ENCODE measurements at places on chromosomes 16 and 17.
A peak's percentile ranks its signal among the peaks of the same experiment; 100 is the strongest.

GRCh38 chr17:44389723-44390202 is 314 bp upstream of the ITGA2B start:
- DNase-seq = no peak

GRCh38 chr17:43070257-43070656 is 45.2 kb downstream of the RND2 start:
- DNase-seq = no peak

DNA sequence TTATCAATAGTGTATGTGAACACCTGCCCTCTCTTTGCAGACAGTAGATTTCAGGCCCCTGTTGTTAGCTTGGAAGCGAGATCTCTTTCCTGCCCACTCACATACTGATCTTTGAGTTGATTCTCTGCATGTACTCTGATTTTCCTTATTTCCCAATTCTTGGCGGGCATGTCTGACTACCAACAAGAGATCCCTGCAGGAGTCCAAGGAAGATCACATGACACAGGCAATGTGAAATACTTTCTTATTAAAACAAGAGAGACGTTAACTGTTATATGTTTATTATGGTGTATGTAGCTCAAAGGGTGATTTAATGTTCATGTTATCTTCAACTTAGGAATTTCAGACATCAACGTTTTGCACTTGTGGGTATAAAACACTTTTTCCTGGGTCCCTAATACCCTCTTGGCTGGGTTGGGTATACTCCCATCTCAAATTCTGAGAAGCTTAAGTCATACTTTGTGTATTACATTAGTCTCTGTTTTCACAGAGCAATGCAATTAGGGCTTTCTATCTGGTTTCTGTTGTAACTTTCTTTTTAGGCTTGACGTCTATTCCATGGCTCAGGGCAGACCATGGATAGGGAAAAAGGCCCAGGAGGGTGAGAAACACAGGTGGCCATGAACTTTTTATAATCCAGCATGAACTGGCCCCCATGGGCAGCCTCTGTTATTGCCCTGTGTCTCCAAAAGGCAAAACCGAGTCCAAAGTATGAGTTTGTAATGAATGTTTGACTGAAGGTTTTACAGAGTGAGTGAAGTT is 32.2 kb downstream of the HSD17B2 start:
- no peak for DNase-seq

DNA sequence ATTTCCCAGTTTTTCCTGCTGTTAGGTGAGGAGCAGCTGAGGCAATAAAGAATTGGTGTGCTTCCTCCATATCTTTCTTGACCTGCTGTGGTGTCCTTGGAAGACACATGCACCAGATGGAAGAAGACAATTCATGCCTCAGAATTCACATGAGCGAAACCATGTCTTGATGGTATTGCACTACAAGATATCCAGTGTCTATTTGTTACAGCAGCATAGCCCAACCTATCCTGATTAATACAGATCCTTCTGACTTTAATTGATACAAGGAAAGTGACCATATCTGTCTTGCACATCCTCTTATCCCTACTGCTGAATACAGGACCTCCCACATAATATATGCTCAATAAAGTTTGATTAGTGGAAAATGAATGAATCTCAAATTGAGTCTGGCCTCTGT is 9.1 kb upstream of the TOX3 start:
- no peak for DNase-seq

DNA sequence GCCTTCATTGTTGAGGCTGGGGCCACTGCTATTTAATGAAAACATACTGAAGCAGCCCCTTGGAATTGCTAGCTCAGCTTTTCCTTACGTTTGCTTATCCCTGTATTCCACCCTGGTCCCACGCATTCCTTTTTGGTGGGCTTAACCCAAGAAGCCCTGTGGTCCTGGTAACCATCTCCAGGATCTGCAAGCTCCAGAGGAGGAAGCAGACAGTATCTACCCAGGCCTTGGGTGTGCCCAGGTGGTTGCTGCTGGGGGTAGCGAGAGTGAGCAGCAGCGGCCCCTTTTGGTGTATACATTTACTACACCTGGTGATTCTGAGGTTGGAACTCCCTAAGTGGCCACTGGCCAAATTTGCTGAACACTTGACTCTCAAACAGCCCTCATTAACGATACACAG is 97.7 kb downstream of the CBLN1 start:
- no peak for DNase-seq

- DNase-seq = no peak
These were observed 333.7 kb upstream of the HSBP1 start for GRCh38 chr16:83473926-83474650.

- no peak for DNase-seq
These were observed 3.0 kb downstream of the ALDH3A1 start for GRCh38 chr17:19744922-19745757.

DNA sequence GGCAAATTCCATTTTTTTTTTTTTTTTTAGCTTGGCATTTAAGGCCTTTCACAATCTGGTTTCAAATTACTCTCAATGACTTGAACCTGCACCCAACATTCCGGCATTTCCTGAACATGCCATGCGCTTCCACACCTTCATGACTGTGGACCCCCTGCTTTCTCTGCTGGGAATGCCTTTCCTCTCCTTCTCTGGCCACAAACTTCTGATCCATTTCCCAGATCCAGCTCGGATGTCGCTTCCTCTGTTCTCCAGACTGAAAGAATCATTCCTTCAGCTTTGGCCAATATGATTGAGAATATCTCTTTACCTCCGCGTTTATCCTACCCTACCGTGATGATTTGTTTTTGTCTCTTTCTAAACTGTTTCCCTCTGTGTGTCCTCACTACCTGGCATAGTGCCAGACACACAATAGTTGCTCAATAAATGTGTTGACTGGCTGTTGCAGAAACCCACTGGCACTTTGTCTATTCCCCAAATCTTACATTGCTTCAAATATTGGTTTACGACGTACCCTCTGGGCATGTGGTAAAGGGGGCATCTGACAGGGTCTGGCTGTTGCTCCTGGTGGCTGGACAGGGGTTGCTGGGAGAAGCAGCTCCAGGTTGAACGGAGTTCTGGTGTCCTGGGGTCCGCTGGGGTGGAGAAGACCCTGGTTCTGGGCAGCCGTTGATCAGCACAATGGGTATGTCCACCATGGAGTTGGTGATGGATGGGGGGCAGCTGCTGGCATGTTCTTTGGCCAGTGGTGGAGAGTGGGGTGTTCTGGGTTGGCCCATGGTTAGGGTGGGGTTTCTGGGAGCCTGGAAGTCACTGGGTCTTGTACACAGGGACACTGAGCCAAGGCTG is 14.7 kb downstream of the TNS4 start:
- peak; percentile 58 for DNase-seq

DNA sequence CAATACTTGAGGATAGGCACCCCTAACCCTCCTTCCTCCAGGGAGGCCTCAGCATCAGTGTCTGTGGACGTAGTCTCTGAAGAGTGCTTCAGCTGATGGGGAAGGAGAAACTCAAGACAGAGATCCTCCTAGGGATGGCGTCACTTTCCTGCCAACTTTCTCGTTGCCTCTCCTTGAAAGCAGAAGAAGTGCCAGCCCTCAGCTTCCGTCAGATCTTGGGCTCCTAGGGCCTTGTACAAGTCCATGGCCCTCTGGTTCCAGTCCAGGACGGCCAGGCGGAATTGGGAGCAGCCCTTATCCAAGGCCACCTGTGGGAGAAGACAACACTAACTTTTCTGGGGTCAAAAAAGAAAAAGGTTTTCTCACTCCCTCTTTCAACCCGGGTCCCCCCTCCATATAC is 1.3 kb downstream of the SAT2 start:
- DNase-seq = no peak

- no peak for DNase-seq
These were observed 465.0 kb upstream of the MAF start for GRCh38 chr16:80065541-80065940.

DNA sequence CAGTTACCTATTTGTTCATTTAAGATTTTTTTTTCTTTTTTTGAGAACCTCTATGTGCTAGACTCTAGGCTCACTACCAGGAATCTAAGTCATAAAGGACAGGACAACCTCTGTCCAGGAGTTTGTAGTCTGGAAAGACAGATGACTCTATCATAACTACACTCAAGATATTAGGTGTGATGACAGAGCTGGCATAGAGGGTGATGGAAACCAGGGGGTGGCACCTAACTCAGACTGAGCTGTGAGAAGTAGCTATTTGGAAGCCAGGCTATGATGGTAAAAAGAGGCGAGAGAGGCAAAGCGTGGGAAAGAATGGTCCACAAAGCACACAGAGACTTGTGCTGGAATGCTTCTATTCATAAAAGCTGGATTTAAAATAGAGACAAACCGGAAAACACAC is 372.3 kb downstream of the SEC14L1 start:
- no peak for DNase-seq

DNA sequence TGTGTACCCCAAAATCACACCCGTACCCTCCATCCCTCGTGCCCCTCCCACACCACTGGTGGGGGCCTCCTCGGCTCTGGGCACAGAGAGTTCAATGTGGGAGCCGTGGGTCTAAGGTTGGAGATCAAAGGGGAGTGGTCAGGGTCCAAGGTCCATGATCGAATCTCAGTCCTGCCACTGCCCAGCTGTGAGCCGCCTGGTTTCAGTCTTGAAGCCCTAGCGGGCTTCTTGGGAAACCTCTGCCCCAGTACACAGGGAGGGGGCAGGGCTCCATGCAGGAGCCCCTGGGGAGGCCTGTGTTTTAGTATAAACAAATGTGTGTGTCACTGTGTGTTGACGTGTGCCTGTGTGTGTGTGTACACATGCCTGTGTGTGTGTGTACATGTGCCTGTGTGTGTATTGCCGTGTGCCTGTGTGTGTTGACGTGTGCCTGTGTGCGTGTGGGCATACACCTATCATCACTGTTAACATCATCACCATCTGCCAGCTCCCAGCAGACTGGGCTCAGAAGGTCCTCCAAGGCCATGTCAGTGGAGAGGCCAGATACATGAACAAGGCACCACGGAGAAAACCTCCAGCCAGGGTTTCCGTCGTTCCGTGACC is 26.5 kb upstream of the ZNF469 start:
- no peak for DNase-seq

DNA sequence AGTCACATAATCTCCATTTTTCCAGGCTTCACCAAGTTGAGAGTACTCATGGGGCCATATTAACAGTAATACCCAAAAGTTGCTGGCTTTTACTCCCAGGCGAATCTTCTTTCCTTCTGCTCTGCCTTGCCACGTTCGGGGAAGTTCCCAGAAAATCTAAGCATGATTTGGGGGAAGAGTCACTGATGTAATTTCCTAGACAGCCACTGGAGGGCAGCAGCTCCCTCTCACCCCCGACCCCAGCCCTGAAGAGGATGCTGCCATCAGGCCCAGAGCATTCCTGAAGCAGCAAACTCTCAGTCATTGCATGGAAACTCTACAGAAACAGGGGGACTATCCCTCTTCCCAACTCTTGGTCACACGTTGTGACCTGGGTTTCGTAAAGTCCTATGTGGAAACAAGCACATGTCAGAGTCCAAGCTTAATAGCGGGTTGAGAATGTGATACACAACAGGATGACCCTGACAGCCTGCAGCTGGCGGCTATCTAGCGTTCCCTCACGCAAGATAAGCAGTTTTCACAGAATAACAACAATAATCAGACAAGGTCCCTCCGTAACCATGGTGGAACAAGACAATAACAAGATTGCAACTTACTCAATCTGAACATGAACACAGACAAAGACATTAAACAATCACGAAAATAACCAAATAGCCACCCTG is 43.8 kb upstream of the DHX40 start:
- peak; percentile 22 for DNase-seq

- DNase-seq = no peak
These were observed 868.4 kb upstream of the SOX9 start for GRCh38 chr17:71252436-71252835.

DNA sequence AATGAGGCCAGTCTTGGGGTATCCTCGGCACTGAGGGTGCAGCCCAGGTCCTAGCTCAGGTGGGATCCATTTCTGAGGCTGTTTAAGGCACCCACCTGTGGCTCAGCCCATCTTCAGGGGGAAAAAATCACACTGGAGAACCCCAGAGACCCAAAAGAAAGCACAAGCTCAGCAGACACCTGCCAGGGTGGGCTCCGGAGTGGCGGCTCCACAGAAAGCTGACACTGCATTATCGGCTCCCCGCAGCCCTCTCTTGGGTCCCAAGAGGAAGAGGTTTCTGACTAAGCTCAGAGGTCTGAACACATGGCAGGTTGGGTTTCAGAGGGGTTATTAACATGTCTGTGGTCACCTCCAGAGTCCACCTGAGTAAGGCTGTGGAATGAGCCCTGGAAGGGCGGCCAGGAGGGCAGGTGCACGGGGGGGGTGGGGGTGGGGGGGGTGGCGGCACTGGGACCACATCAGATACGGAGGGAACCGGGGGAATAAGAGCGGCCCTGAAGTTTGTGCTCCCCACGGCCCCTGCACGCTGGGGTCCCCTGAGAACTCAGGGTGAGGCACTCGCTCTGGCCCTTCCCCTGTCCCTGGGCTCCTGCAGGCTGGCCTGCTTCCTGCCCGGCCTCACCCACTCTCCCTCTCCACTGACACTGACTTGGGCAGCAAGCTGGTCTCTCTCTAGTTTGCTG is 79.5 kb downstream of the TIMM22 start:
- no peak for DNase-seq

DNA sequence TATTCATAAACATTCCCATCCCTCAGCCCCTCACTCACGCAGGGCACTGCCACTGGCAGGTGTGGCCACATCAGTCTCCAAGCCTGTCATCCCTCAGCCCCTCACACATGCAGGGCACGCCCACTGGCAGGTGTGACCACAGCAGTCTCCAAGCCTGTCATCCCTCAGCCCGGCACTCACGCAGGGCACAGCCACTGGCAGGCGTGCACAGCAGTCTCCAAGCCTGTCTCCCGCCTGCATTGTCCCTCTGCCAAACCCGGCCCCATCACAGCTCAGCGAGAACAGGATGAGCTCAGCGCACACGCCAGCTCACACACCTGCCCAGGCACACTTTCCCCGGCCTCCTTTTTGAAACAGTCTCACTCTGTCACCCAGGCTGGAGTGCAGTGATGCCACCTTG is 11.4 kb upstream of the KREMEN2 start:
- no peak for DNase-seq

DNA sequence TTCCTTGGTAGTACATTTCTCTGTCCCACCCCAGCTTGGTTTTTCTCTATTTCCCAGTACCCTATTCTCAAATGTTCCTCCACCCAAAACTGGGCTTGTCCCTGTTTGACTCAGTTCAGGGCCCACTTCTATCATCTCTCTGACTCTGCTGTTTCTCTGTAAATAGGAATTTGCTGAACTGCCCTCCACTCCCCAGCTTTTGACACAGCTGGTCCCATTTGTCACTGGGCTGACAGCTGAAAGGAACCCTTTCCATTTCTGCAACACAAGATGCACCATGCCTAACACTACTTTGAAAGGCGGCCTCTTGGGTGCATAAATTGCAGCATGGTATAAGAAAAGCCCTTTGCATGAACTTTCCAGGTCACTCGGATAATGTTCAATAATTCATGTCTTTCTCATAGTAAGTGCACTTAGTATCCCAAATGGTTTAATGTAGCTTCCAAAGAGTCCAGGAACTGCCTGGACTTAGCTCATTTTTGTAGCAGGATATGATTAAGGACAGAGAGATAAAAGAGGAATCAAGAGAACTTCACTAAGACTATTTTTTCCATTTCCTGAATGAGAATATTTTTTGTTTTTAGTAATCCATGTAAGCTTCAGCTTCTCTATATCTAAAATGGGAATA is 256.7 kb downstream of the CDH11 start:
- peak; percentile 4 for DNase-seq

GRCh38 chr17:48375356-48375755 is 54.7 kb downstream of the SKAP1 start:
- no peak for DNase-seq

GRCh38 chr16:14362774-14363371 is 267.2 kb downstream of the PARN start:
- no peak for DNase-seq

Data from HS-27A (cell line).